Glomerular endothelial cell (primary cell): ENCODE measurements at places on chromosomes 12 and 14. TPM values are rescaled to one million over a fixed set of nuclear protein-coding genes. Genes with fewer than 3 reads are reported as not detected.
A peak's percentile ranks its signal among the peaks of the same experiment; 100 is the strongest.

DNA sequence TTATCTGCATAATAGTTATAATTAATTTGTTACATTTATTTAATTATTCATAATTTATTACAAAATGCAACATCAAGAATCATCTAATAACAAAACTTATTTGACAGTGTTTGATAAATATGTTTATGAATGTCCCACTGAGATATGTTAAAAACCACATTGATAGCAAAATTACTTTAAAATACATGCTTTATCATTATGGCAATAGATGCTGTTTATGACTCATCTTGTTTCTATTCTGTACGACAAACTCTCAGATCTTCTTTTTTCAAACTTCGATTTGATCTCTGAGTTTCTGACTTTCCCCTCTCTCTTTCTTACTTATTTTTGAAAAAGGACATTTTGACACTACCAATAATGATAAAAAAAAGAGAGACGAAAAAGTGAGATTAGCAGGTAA, 56.8 kb upstream of the LRRK2 start:
- DNase-seq, result no peak

- no peak for DNase-seq
These were observed 737.7 kb downstream of the DIO2 start for GRCh38 chr14:79473651-79474050.

DNA sequence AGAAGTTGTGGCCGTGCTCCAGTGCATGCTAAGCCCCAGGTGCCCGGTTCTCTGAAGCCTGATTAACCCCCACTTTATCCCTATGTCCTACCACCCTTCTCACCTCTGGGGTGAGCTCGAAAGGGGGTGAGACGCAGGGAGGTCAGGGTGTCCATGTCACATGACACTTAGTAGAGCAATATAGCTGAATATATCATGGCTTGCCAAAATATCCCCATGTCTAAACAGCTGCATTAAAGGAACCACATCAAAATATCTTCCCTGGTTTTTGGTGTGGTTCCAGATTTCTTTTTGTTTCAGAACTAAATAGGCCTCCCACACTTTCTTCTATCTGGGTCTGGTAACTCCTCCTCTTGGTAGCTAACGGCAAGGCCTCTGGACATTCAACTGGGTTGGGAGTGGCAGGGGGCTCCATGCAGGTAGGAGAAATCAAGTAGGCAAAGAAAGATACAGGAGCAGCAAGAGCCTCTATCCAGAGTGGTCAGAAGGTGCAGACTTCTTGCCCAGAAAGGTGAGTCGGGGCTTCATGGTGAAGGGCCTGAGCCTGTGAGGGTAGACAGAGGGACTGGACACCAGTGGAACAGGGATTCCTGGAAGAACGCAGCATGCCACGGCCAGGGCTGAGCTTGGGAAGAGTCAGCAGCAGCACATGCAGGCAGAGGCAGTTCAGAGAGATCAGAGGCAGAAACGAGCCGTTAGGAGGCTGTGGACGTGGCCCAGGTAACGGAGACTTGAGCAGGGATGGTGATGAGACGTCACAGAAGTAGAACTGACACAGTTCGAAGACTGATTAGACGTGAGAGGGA, 202.8 kb upstream of the DIO3 start:
- DNase-seq, result no peak

DNA sequence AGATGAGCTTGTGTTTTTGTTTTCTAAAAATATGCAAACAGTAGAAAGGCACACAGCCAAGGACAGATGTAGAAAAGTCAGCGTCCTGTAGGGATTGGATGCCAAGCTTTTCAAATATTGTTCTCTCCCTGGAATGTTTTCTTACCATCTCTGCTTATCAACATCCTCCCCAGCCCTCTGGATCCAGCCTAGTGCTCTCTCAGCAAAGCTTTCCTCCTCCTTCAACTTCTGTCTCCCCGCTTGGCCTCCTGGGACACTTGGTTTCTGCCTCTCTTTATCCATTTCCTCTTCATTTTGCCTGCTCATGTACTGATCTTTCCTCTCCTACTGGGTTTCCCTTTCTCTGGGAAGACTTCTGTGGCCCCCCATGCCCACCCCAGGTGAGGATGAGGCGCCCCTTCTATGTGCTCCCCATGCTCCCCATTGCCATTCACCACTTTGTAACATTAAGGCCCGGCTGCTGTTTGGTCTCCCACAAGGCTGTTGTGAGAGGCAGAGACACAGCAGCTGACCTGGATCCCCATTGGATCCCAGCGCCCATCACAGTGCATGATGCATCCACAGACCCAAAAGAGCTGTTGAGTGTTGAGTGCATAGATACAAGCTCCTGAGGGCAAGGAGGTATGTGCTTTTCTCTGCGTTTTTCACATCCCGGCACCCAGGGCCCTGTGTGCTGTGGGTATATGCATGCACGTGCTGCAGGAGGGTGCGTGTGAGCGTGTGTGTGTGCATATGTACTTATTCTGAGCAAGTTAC, 38.2 kb downstream of the EVL start:
- DNase-seq, result no peak

GRCh38 chr12:53219956-53220693, 11.9 kb downstream of the RARG start:
- no peak for DNase-seq

DNA sequence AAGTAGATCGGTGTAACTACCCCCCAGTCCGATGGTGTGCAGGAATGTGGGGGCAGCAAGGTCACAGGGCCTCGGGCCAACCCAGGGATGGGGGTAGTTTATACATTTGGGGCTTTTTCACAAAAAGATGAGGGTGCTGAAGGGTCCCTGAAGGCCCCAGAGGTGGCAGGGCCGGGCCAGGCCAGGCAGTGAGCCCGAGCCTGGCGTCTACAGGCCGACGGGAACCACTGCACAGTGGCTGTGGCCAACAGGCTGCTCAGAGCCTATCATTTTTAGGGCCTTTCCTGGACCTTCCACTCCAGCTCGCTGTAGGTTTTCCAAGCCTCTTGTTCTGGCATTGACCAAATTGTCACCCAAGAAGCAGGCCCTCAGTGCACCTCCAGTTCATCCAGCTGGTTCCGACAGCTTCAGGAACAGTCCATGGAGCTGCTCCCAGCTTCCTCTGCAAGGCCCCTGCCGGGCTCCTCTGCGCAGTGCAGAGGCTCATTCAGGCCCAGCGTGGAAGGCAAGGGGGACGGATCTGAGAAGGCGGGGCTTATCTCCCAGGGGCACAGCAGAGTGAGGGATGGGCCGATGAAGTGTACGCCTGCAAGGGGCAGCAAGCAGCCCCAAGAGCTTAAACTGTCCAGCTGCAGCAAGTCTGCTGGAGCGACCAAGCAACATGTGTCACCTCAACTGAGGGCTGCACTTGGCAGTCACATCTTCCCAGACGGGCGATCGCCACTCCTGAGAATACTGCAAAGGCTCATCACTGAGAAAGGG, 13.9 kb downstream of the CDCA4 start:
- no peak for DNase-seq

DNA sequence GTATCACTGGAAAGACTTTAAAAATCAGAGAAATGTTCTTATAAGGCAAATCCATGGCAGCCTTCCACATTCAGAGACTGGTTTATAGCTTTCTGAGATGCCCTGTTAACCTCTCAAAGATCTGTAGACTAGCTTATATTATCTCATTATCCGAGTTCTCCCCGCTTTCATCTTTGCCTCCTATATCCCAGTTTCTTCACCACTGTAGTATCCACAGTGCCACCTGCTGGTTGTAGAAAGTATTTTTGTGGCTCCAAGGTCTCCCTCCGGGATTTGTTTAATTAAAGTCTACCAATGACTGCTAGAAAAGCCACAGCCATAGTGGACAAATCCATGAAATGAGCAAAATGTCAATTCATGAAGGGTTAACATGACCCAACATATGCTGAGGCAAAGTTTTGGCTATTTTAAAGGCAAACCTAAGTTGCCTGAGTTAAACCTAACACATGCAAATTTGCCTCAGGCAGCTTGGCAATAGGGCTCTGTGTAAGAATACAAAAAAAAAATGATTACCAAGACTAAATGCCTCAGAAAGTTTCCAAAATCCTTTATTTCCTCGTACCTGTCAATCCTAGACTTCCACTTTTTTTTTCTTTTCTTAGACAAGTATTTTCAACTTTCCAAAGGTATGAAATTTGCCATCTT, 218.8 kb upstream of the BMP4 start:
- peak; percentile 90 for DNase-seq

DNA sequence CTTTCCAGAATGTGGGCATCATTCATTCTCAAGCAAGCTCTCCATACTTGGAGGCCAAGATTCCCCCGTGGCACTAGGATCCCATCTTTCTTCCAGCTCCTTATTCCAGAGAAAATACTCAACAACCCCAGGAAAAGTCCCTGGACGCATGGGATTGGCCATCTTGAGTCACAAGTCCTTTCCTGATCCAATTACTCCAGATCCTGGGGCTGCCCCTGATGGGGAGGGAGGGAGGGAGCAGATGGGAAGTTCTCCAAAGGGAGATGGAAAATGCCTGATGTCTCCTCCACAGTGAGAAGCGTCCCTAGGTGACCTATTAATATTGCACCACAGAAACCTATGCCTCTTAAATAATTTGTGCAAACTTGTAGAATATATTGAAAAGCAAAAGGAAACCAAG, 12.4 kb upstream of the KCNK13 start:
- no peak for DNase-seq

DNA sequence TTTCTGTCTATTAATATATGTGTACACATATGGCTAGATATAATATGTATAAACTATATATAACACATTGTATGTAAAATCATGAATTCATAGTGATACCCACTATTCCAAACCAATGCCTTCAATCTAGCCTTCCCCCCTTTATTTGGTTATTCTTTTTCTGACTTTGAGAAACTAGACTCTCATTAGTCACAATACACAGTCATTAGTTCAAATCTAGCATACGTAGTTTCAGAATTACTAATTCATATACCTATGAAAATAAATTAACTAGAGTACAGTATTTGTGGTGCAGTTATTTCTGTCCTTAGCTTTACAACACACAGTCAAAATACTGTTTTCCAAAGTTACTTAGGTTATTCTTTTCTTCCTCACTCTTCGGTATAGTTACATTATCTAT, 268.2 kb downstream of the DPF3 start:
- DNase-seq, result no peak

DNA sequence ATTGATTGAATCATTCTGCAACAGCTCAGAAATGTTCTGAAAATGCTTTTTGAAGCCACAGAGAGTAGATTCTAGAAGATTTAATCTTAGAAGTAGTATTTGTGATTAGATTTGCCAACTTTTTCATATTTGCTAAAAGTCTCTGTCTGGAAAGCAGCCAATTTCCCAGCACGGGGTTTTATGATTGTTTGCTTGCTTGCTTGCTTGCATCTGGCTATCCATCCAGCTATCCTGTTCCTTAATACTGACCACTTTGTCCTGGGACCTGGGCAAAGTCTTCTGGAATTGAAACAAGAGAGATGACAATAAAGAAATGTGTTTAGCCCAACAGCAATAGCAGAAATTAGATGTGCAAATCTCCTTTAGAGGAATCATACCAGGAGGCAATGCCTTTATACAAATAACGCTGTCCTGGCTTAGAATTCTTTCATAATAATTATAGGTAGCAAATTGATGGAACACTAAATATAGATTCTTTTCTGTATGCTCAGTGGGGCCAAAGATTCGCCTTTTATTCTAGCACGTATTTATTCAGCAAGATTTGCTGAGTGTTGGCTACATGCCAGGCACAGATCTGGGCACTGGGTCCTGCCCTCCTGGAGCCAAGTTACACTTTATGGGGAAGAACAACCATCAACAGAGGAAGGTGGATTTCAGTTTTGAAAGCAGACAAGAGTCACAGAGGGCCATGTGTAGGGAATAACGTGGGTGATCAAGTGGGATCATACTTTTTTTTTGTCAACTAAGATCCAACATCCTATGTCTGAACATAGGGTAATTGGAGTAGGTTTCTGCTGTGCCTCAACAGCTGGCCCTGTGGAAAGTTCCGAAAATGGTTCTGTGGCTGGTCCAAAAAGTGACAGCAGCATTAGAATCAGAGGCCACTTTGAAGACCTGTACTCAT, 25.3 kb downstream of the MYBPC1 start:
- no peak for DNase-seq

- no peak for DNase-seq
These were observed 592 bp upstream of the USP15 start for GRCh38 chr12:62259631-62259992.

- no peak for DNase-seq
These were observed 97.7 kb downstream of the ETV6 start for GRCh38 chr12:11746940-11747716.

GRCh38 chr12:57104292-57104910, 6.8 kb downstream of the STAT6 start:
- no peak for DNase-seq

DNA sequence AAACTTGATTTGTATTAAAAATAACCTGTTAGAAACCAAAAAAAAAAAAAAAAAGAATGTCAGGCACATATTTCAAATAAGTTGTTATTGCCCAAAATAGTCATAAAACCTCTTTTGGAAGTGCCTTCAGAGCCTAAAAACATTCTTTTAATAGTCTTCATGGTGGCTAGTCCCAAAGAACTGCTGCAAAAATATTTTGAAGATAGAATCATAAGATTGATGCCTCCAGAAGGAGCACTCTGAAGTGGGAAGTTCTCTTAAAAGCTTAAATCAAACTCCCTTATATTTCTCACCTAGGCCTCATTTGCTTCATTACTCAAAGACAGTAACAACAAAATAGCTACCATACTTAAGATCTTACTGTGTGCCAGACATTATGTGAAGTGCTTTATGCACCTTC, 27.2 kb upstream of the NT5DC3 start:
- no peak for DNase-seq

DNA sequence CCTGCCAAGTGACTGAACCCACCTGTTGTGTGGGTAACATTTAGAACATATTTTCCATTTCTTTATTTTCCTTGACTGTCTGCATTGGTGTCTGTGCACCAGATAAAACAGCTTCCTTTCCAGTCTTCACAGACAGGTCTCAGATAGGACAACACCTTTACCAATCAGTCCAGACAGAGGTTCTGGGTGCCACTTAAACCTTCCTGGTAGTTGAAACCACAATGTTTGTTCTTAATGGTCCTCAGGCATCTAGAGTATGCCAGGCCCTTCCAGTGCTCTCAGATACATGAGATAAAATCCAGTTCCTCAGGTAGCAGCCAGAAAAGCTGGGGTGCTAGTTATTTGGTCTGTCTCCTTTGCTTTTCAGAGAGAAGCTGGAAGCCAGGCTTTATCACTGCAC, 7.0 kb upstream of the CLEC2D start:
- DNase-seq, result no peak

- DNase-seq, result no peak
These were observed at the start of gene PPFIA2 for GRCh38 chr12:81759190-81760051. Gene PPFIA2, minus strand, starts transcription at chr12:81759350.

KCNH5 gene
- total RNA-seq, result not detected in 2 replicates

RFX4 gene
- total RNA-seq, result not detected in 2 replicates

TBX5 gene
- total RNA-seq, result not detected in 2 replicates

KRT82 gene
- total RNA-seq, result not detected in 2 replicates
